ENCODE measurements at places on chromosomes 3 and 15.

DNA sequence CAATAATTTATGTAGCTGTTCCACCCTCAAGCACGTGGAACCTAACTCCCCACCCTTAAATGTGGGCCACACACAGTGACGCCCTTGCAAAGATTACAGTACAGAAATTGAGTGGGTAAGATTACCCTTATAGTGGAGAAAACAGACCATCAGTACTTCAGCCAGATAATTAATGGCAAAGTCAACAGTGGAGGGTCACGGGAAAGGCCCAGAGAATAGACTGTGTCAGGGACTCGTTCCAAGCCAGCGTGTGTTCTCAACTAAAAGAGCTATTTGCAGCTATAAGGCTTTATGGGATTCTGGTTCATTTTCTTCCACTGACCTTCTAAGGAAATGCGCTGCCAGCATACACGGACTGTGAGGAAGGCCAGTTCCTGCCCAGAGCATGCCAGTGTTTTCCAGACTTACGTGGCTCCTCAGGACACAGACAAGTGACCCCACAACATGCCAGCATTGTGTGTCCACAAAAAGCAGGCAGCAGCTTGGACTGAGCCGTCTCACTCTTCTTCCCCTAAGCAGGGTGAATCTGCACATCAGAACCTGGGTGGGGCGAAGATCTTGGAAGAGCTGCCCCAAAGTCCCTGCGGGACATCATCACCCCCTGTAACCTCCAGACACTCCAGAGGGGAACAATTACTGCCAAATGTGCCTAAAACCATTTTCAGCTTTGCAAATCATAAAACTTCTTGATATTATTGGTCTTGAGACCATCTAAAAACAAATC lies 428.5 kb downstream of the OCA2 start:
- peak; percentile 95 for DNase-seq

- peak; percentile 48 for DNase-seq
Observed at GRCh38 chr3:171981271-171981605, 58.1 kb upstream of the FNDC3B start.

DNA sequence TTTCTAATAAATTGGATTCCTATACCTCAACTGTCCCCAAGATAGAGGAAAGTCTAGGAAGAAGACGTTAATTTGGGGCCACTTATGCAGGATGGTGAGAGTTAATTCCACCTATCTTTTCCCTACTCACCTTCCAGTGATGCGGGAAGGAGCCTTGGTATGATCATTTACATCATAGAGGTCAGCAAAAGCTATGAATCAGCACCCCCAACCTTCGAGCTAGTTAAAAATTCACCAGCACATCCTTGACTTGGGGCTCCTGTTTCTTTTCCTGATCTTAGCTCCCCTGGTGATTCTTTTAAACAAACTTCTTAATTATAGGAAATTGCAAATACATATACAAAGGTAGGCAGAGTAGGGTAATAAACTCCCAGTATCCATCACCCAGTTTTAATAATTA lies 366.6 kb downstream of the SOX2 start:
- DNase-seq: no peak

DNA sequence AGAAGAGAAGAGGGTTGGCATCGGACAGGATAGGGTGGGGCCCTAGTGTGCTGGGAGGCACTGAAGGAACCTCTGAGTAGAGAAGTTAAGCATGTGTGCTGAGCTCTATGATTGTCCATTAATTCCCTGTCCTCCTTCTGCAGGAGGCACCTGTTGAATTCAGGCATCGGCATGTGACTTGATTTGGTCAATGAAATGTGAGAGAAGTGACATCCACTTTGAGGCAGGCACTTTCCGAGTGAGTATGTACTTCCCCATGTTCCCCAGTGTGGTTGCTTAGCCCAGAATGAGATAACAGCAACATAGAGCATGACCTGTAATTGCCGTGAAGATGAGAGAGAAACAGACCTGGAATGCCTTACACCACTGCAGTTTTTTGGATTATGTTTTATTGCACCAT lies 224.8 kb downstream of the RPLP1 start:
- no peak for DNase-seq

DNA sequence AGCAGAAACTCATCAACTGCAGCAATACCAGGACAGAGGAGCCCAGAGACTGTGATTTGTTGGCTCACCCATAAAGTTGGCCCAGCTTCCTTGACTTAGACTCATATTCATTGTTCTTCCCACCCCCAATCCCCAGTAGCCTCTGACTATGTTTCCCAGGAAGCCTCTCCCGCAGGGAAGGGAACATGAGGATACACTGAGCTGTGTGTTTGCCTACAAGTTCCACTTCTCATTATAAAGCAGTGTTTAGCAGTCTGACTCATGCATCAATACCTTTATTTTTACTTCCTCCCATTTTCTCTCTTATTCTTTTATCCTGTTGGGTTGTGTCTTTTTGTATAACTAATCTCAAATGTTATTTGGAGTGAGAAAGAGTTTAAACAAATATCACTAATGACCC lies 111.6 kb upstream of the PHLDB2 start:
- DNase-seq: peak; percentile 2

DNA sequence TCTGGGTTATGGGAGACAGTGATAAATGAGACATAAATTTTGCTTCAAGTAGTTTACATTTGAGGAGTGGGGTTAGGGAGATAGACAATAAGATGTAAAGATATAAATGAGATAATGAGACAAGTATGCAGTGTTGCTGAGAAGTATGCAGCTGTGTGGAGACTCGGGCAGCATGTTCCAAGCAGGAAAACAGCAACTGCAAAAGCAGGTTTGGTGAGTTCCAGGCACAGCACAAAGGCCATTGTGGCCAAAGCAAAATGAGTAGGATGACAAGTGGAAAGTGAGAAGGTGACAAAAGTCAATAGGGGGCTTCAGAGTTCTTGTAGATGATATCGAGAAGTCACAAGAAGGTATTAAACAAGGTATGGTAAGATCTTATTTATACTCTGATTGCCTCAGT lies 259.1 kb upstream of the PEX5L start:
- DNase-seq: no peak

DNA sequence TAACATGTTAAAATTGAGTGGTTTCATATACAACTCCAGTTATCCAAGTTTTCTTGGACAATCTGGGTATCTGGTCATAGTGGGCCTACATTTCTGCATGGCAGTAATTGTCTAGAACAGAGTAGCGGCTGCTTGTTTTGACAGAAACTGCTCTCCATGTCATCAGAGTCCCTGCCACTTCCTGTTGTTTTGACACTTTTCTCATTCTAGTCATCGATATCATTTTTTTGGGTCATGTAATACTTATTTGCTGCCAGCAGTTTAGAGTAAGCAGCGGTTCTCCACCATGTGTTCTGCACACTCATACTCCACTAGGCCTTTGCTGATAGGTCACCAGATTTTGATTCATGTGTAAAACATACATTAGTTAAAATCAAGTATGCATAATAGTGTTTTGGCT lies 81.5 kb downstream of the SLC25A26 start:
- DNase-seq: no peak

DNA sequence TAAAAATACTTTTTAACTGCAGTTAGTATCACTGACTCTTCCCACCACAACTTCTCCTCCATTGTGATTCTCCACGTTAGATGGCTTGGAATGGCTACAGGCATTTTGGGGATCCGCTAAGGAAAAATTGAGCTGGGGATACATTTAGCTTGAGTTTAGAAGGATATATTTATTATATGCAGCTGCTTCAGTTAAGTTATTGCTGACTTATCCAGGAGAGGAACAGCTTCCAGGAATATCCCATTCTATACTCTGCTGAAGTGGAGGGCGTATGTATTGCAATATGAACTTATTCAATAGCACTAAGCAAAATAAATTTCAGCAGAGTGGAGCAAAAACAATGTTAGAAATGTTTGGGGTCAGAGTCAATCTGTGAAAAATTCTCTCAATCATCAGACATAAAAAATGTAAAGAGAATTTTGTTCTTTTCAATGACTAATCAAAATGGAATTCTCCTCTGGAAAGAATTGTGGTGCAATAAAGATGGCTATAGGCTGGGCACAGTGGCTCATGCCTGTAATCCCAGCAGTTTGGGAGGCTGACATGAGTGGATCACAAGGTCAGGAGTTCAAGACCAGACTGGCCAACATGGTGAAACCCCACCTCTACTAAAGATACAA lies 84.7 kb downstream of the NCEH1 start:
- DNase-seq: no peak

GRCh38 chr15:43383070-43383469 lies 12.2 kb downstream of the TUBGCP4 start:
- no peak for DNase-seq

DNA sequence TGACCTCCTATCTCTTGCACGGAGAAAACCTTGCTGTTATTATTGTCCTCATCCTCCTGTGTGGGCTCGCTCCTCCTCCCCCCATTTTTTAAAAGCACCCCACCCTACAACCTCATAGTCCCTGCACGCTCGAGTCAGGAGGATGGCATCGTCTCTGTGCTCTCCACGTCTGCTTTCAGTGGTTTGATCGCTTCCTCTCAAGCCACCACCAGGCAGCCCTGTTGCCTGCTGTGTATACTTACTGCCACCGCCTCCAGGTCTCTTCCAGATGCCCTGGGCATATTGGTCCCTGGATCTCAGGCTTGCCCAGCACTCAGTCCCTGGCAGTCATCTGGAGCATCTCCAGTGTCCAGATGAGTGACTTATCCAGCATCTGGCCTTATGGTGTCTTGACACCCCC lies 42.1 kb upstream of the GCNT3 start:
- DNase-seq: no peak

DNA sequence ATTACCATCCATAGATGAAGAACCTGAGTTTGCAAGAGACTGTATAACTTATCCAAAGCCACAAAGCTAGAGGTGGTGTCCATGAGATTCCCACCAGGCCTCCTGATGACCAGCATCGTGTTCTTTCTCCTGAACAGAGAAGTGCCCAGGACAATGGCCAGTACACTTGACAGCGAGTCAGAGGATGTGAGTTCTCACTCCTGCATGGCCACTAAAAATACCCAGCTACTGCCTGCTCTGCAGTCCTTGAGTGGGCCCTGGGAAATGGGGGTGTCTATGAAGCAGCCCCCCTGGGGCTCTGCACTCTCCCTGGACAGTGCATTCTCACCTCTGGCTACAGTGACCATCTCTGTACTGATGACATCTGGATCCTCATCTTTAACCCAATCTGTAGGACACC lies 201.2 kb downstream of the RPLP1 start:
- no peak for DNase-seq

GRCh38 chr3:129419476-129419875 lies 9.0 kb downstream of the EFCAB12 start:
- no peak for DNase-seq

DNA sequence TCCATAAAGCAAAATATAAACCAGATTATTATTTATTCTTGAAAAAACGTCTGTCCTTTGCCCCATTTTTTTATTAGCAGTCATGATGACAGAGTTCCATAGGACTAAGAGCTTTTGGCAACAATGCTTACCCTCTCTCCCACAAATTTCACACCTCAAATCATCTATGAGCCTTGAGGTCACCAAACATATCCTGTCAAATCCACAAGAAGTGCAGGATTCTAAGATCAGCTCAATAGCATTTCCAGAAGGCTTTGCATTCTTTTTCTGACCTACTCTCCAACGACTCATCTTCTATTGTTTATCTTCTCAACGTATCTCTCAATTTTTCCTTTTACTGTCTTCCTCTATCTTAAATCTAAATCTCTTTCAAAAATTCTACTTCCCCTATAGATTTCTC lies 619.1 kb upstream of the BCHE start:
- DNase-seq: no peak

- no peak for DNase-seq
Observed at GRCh38 chr3:31213869-31214486, 318.7 kb upstream of the STT3B start.

- no peak for DNase-seq
Observed at GRCh38 chr15:70597056-70597603, 166.2 kb downstream of the UACA start.

- DNase-seq: no peak
Observed at GRCh38 chr3:194169595-194169994, 33.6 kb downstream of the HES1 start.

- peak; percentile 30 for DNase-seq
Observed at GRCh38 chr15:81575436-81576123, 201.6 kb upstream of the TMC3 start.

DNA sequence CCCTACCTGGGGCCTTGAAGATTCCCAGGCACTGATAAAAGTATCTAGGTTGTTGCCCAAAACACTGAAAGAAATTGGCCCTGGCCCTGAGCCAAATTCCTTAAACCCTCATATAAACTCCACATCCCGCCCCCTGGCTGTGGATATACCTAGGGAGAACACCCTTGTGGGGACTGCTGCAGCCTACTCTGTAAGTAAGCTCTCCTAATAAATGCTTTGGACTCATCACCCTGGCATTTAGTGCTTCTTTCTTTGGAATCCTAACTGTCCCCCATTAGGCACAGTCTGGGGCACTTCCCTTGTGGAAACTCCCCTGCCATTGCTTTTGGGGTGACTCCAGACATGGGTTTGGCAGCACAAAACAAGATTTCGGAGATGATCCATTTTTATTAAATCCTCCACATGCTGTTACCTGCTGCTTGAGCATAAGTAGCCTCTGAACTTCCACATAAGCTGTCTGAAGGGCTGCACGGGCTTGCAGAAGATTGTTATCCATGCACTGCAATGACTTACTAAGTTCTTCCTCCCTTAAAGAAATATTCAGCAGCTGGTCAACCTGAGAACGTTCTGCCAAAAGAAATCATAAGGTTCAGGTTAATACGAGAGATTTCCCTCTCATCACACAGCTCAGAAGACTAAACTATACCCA lies 46.4 kb downstream of the ZNF106 start:
- peak; percentile 2 for DNase-seq

DNA sequence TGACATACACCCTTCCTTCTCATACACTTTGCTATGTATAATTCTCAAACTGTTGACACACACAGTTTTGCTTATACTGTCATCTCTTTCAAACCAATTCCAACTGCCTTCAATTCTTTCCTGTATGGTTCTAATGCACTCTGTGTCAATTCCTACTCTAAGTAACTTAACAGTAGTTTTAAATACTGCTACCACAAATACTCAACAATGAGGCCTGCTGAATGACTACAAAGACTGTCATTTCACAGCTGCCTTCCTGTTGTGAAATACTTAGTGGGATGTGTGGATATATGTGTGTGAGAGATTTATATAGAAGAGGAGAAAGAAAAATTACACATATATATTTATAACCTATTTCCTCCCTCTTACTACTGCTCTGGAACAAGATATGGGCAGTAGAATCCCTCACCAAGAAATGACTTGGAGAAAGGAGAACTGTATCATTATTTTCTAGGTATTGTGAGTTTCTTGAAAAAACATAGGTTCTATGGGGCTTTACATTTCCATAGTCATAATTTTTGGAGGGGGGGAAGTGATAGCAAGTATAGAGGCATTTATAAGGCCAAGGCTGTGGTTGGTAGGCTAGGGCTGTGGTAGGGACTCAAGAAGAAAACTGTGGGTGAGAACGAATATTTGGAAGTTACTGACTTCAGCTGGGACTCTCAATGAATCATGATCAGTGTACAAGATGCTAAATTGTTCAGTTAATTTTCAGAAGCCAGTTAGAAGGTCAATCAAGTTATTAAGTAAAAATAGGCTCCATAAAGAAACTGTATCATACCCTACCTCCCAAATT lies 88.7 kb downstream of the ANKRD28 start:
- DNase-seq: no peak

All from NCI-H69 (cell line).